Skin of body (tissue), 3 donors: ENCODE measurements at places on chromosomes 6 and 20. TPM values are rescaled to one million over a fixed set of nuclear protein-coding genes. Genes with fewer than 3 reads are reported as not detected.

- DNase-seq: no peak
These were observed 89.5 kb downstream of the ZMYND8 start for GRCh38 chr20:47266847-47267515.

GRCh38 chr20:64217539-64218221 lies 37.9 kb upstream of the PCMTD2 start:
- peak; percentile 41 for DNase-seq

GRCh38 chr6:154993710-154994109 lies 1.4 kb upstream of the TIAM2 start:
- DNase-seq: no peak

GRCh38 chr20:43492101-43492500 lies 15.4 kb upstream of the L3MBTL1 start:
- no peak for DNase-seq

The EIF6 gene
- total RNA-seq: 69.6 TPM

GRCh38 chr6:26003102-26003694 lies 40.6 kb downstream of the TRIM38 start:
- peak; percentile 19 for DNase-seq

DNA sequence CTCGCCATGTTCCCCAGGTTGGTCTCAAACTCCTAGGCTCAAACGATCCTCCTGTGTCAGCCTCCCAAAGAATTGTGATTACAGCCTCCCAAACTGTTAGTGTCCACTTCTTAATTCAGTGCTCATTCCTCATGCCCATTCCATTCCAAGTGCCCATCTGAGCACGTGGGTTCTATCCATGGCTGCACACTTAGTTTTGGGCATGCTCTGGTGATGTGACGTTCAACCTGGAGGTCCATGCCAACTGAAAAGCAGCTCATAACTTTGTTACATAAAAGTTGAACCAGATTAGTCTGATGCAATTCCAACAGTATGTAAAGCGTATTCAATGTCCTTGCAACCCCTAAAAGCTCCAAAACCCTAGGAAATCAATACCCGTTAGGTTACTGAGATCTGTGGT lies 11.5 kb downstream of the SNX9 start:
- no peak for DNase-seq
